ENCODE measurements at places on chromosomes 2 and 18. TPM values are rescaled to one million over a fixed set of nuclear protein-coding genes. Genes with fewer than 3 reads are reported as not detected.

FAP gene
- total RNA-seq: 47.1 TPM

DNA sequence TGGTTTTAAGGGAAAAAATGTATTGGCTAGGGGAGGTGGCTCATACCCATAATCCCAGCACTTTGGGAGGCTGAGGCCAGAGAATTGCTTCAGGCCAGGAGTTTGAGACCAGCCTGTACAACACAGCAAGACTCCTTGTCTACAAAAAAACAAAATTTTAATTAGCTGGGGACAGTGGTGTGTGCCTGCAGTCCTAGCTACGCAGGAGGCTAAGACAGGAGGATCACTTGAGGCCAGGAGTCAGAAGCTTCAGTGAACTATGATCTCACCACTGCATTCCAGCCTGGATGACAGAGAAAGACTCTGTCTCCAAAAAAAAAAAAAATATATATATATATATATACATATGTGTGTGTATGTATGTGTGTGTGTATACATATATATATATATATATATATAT, 18.5 kb downstream of the CCDC88A start:
- no peak overlapping the region for H3K4me3 ChIP-seq
- H3K27me3 ChIP-seq: no peaks in the 10 kb centered on the region
- H3K4me1 ChIP-seq: no peaks in the 10 kb centered on the region
- H3K27ac ChIP-seq: no peak overlapping the region
- H3K36me3 ChIP-seq: peaks cover 8% of the 10 kb centered on the region
- DNase-seq: no peak

PAIP2B gene
- total RNA-seq: 10.3 TPM

DNA sequence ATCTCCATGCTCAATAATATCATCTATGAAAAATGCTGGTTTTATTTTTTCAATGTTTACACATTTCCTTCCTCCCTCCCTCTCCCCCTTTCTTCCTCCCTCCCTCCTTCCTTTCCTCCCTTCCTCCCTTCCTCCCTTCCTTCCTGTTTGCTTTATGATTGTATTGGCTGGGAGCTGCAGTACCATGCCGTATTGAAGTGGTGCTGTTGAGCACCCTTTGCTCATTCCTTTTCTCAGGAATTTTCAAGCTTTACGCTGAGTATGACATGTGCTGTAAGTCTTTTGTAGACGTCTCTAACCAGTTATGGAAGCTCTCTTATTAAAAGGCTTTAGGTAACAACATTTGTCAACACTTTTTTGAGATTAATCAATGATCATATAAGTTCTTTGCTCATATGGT, 100.4 kb downstream of the SNTG2 start:
- no peak for DNase-seq
- H3K27me3 ChIP-seq: peaks cover 18% of the 10 kb centered on the region
- no peak overlapping the region for H3K27ac ChIP-seq
- no peak overlapping the region for H3K4me3 ChIP-seq
- peaks cover 8% of the 10 kb centered on the region for H3K4me1 ChIP-seq

DNA sequence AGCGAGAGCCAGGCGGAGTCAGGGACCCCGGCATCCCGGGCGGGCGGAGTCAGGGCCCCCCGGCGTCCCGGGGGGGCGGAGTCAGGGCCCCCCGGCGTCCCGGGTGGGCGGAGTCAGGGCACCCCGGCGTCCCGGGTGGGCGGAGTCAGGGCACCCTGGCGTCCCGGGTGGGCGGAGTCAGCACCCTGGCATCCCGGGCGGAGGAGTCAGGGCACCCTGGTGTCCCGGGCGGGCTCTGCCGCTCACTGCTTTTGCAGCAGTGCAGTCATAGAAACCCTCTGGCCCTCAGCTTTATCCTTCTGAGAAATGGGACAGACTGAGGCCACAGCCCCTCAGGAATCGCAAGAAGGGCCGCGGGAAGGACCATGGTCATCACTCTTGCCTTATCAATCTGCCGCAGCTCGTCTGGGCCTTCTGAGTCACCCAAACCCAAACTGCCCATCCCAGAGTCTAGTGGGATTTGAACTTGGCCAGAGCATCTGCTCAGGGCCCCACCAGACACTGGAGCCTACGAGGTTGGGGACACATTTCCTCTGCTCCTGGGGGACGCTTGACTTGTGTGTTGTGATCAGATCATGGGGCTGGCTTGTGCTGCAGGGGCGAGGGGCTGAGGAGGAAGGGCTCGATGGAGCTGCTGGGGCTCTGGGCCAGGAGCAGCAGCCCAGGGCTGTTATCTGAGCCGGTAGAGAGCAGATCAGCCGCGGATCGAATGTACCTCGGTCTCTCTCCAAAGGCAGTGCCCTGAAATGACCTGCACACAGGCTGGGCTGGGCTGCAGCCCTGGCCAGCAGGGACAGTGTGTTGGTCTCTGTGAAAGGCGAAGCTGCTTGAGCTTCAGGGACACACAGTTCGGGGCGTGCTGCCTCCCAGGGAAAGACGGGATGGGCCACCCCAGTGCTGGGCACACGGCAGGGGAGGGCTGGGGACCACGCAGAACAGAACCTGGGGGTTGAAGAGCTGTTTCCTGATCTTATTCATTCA, 290.1 kb upstream of the HDAC4 start:
- DNase-seq: peak; percentile 31
- no peak overlapping the region for H3K4me3 ChIP-seq
- H3K27me3 ChIP-seq: peaks cover 8% of the 10 kb centered on the region
- H3K36me3 ChIP-seq: no peaks in the 10 kb centered on the region

GRCh38 chr2:54709336-54709809, 14.1 kb upstream of the EML6 start:
- H3K4me1 ChIP-seq: peaks cover 2% of the 10 kb centered on the region
- no peak overlapping the region for H3K4me3 ChIP-seq
- H3K27me3 ChIP-seq: peaks cover 2% of the 10 kb centered on the region
- H3K36me3 ChIP-seq: no peaks in the 10 kb centered on the region

GREB1L gene
- total RNA-seq: 25.5 TPM

DNA sequence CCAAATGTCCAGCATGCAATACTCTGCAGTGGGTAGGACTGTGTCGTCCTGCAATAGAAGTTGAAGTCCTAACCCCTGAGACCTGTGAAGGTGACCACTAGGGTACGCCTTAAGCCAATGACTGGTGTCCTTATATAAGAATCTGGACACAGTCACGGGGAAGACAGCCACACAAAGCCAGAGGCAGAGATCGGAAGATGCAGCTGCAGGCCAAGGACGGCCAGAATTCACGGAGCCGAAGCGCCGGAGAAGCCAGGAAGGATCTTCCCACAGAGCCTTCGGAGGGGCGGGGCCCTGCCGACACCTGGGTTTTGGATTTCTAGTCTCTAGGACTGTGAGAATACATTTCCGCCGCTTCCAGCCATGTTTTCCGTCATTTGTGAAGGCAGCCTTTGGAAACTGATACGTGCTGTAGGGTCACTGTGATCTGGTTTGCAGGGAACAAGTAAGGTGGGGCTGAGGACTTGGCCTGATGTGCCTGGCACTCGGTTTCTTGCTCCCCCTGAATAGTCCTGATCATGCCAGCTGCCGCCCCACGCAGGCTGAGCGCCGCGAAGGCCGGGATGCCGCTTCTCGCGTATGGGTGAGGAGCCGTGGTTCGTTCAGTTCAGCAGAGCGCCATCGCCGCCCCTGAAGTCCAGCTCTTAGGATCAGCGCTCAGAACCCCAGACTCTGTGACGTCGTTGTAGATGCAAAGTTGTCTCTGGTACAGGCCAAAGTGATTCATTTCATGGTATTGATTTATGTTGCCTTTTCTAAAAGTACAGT, 38.7 kb downstream of the PTGR3 start:
- H3K27ac ChIP-seq: no peak overlapping the region
- no peak overlapping the region for H3K4me3 ChIP-seq
- no peaks in the 10 kb centered on the region for H3K36me3 ChIP-seq
- peaks cover 5% of the 10 kb centered on the region for H3K27me3 ChIP-seq

- H3K4me1 ChIP-seq: no peaks in the 10 kb centered on the region
- no peak for DNase-seq
- H3K4me3 ChIP-seq: no peak overlapping the region
- no peak overlapping the region for H3K27ac ChIP-seq
Observed at GRCh38 chr2:209905691-209906090, 96.7 kb upstream of the RPE start.

GRCh38 chr2:156800781-156801361, 364.7 kb downstream of the GPD2 start:
- H3K36me3 ChIP-seq: no peaks in the 10 kb centered on the region
- H3K27me3 ChIP-seq: peaks cover 2% of the 10 kb centered on the region
- no peak overlapping the region for H3K27ac ChIP-seq
- no peak overlapping the region for H3K4me3 ChIP-seq
- no peak for DNase-seq

DNA sequence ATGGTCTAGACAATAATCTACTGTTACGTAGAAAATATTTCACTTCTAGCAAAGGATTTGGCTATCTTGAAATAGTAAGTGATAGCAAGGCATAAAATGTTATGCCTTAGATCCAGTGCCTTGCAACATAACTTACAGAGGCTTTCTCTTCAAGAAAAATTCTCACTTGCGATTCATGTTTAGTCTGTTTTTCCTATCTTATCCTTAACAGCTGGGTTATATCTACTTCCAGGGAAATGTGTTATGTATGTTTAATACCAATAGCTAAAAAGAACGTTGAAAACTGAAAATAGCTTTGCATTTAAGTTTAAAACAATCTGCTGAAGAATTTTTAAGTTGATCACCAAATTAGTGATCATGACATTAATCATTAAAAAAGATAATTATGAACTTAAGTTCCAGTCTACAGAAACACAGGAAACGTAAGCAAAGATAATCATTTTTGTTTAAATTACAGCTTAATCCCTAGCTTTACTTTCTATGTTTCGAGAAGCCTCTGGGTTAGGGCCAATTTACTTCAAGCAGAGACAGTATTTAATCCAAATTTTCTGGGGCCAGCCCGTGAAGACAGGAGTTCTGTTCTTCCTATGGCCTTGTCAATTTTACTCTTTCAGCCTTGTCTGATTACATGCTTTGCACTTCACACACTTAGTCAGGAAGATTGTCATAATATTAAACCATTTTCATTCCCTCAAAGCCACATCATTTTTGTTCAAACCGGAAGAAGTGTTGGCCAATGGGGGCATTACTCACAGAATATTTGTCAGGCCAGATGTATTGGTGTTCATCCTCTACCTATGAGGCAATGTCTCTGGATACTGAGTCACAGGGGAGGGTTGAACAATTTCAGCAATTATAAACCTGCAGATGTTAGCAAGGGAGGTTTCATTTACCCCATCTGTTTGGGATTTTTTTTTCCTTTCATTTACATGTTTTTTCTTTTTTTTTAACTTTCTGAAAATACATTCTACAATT, 1132.9 kb upstream of the ZEB2 start:
- no peaks in the 10 kb centered on the region for H3K36me3 ChIP-seq
- peaks cover 17% of the 10 kb centered on the region for H3K4me1 ChIP-seq
- DNase-seq: no peak
- H3K27me3 ChIP-seq: no peaks in the 10 kb centered on the region
- H3K27ac ChIP-seq: peak overlapping the region; percentile 9

DNA sequence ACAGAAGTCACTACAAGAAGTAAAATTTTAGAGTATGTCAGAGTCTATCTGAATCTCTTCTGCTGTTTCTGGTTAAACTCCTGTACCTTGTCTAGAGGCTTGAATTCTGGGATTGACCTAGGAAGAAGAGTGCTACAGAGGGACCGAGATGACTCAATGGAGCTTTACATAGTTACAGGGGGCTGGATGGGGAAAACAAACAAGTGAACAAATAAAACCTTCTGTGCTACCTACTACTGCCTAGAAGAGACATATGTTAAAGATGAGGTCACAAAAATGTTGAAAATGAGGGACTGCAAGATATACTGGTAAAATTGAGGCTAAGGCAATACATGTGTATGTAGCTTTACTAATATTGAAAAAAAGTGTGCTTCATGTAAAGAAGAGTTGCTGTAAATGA, 265.4 kb upstream of the TFPI start:
- no peaks in the 10 kb centered on the region for H3K36me3 ChIP-seq
- H3K27me3 ChIP-seq: no peaks in the 10 kb centered on the region
- no peak overlapping the region for H3K27ac ChIP-seq
- H3K4me3 ChIP-seq: no peak overlapping the region
- H3K4me1 ChIP-seq: no peaks in the 10 kb centered on the region

IL36B gene
- total RNA-seq: not detected

RUFY4 gene
- total RNA-seq: not detected

FOXD4L1 gene
- 0.49 TPM for total RNA-seq

DNA sequence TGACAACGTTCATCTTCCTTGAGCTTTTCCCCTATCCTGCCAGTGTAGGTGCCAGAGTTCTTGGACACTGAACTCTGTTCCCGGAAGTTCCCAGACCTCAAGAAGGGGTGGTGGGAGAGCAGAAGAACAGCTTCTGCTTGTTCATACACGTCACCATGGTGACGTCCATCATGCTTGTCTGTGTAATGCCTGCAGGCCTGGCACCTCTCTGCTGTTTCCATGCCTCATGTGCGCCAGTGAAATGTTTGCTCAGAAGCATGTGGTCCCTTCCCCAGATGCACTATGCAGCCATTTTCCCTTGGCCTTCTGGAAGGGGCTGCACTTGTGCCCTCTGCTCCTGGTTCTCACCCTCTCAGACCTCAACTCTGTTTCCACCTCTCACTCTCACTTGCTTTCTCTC, 210.8 kb upstream of the NABP1 start:
- no peak for DNase-seq
- H3K27me3 ChIP-seq: no peaks in the 10 kb centered on the region
- no peak overlapping the region for H3K4me3 ChIP-seq

SFXN5 gene
- 18.8 TPM for total RNA-seq

DNA sequence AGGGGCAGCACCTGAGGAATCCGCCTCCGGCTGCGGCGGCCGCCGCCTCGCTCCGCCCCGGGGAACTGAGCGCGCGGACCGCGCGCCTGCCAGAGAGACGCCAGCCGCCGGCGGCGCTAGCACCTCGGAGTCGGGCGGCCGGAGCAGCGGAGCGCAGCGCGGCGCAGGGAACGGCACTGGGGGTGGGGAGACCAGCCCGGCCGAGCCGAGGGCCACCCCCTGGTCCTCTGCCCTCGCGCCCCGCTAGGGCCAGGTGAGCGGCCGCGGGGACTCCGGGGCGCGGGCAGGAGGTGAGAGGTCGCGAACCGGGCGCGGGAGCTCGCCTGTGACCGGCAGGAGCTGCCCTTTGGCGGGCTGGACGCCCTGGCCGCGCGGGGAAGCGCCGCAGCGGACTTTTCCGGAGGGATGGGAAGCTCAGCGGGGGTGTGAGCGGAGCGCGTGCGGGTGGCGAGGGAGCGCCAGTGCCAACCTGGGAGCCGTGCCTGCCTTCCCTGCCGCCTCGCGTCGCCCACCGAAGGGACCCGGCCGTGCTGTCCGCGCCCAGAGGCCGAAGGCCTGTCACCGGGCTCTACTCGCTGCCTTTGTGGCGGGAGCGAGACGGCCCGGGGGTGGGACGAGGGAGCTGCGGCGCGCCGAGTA, at the start of gene GREB1L:
GREB1L (plus strand) TSS at position 92 of the 639 bp plus-strand sequence. CDS start 141,287 bp downstream, outside the sequence.
- peak within 1 kb of the TSS; percentile 82 for H3K27ac ChIP-seq
- H3K4me1 ChIP-seq: peaks cover 29% of the 10 kb centered on the region
- H3K36me3 ChIP-seq: no peaks in the 10 kb centered on the region
- peaks cover 10% of the 10 kb centered on the region for H3K27me3 ChIP-seq

DNA sequence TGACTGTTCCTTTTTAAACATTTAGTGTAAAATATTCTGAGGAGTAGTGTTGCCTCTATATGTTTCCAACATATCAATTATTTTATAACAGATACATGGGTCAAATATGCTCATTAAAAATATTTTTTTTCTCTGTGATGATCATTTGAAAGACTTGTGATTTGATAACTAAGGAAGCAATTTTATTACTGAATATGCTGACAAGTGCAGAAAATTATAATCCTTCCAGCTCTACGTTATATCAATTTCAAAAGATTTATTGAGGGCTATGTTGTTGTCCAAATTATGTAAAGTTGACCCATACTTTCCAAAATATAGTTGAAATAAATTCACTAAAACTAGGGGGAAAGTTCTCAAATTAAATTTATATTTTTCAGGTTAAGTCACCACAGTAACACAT, 290.6 kb downstream of the NYAP2 start:
- H3K4me1 ChIP-seq: peaks cover 8% of the 10 kb centered on the region
- H3K36me3 ChIP-seq: no peaks in the 10 kb centered on the region
- H3K27me3 ChIP-seq: no peaks in the 10 kb centered on the region
- DNase-seq: no peak

All from mesothelial cell of epicardium (in vitro differentiated cells).